ENCODE measurements at places on chromosomes 2 and 18.

GRCh38 chr2:236090027-236090382 is 78.2 kb downstream of the GBX2 start:
- no peak for DNase-seq

- DNase-seq, result no peak
Measured at GRCh38 chr18:37689841-37690240, 124.2 kb upstream of the CELF4 start.

DNA sequence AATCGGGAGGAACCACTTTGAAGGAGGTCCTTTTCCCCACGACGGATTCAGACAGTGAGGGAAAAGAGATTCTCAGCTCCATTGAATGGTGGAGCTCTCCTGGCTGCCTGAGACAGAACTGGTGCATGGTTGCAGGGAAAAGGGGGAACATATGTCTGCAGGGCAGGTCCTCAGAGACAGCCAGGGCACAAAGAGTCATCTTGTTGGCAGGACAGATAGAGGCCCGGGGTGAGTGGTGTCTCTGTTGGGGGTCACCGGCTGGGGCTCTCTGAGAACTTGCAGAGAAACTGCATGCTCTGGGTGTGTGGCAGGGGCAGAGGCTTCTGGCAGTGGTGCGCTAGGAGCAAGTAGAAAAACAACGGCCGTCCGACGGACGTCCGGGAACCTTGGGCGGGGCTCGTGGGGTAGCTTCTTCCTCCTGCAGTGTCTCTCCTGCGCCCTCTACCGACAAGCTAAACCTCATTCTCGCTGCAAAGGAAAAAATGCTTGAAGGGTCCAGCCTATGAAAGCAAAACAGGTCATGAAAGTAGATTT is 94.3 kb downstream of the CDCA7 start:
- DNase-seq, result peak; percentile 85

GRCh38 chr2:222105046-222105445 is 193.8 kb downstream of the PAX3 start:
- no peak for DNase-seq

GRCh38 chr2:11446733-11447248 is 19.2 kb downstream of the E2F6 start:
- no peak for DNase-seq

All from NCI-H446 treated with DMSO at 0.1 percent for 48 hours (cell line).